ENCODE measurements at places on chromosomes 2 and 18. TPM values are rescaled to one million over a fixed set of nuclear protein-coding genes. Genes with fewer than 3 reads are reported as not detected.

GRCh38 chr2:241967467-241968144 is 98.1 kb downstream of the RTP5 start:
- no peak for ATAC-seq

GRCh38 chr18:23141104-23141999 is 6.1 kb downstream of the CABLES1 start:
- ATAC-seq = no peak

DNA sequence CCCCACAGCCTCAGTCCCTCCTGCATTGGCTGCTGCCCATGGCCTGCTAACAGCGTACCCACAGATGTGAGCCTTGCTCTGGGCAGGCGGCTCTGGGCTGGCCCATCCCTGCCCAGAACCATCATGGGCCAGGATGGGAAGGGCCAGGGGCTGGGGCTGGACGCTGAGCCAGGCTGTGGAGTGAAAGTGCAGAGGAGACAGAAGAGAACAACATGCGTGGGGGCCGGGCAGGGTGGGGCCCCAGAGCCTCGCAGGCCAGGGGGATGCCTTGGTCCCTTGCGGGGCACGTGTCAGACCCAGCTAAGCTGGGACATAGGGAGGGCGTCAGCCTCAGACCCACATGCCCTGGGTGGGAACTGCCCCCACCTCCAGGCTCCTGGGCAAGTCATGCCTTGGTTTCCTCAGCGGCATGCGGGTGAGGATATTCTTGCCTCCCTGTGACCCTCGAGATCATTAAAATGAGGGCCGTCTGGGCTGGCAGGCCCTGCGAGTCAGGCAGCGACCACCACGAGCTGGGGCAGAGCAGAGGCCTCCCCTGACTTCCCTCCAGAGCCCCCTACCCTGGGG is 27.3 kb downstream of the GPC1 start:
- no peak for ATAC-seq

- no peak for ATAC-seq
These were observed 237.0 kb upstream of the FOSL2 start for GRCh38 chr2:28155627-28156026.

DNA sequence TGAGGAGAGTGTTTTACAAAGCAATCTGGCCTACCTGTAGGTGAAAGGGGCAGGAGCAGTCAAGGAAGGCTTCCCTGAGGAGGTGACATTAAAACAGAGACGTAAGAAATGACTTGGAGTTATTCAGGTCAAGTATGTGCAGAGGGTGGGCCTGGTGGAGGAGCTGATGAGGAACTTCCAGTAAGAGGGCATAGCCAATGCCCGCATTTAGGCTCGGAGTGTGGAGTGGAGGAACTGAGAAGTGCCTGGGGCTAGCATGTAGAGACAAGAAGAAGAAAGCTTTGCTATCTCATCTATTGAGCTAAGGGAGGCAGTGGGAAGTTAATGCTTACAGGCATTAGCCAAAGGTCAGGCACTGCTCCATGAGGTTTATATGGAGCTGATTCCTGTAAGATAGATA is 312.2 kb downstream of the ZNF521 start:
- ATAC-seq = no peak

DNA sequence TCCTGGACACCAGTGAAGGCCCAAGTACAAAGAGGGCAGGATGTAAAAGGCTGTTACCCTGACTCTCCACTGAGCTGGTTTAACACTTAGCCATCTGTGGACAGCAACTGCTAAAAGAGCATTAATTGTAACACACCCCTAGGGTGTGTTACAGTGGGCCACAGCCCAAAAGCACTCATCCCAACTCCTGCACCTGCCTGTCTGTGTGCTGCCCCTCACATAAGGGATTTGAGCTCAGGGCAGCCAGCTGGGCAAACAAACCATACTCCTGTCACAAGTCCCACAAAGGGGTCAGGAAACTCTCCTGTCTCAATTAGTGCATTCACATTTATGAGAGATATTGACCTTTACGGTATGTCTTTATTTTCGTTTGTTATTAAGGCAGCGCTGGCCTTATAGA is 833.1 kb upstream of the NXPH2 start:
- no peak for ATAC-seq

DNA sequence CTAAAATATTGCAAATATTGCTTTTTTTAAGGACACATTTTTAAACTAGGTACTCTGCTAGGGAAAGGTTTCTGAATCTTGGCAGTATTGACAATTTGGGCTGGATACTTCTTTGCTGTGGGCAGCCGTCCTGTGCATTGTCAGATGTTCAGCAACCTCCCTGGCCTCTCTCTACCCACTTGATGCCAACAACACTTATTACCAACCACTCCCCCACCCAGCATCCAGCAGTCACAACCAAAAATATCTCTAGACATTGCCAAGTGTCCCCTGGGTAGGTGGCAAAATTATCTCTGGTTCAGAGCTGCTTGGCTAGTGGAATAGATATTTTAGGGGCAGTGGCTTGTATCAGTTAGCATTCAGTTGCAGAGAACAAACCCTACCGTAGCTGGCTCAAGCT is 114.3 kb upstream of the PNPT1 start:
- no peak for ATAC-seq

- ATAC-seq = no peak
These were observed 94.6 kb downstream of the NYAP2 start for GRCh38 chr2:225494100-225494459.

GRCh38 chr18:49846361-49846662 is 33.0 kb upstream of the ACAA2 start:
- ATAC-seq = no peak

GRCh38 chr2:42127425-42128424 is 41.4 kb upstream of the EML4 start:
- no peak for ATAC-seq

DNA sequence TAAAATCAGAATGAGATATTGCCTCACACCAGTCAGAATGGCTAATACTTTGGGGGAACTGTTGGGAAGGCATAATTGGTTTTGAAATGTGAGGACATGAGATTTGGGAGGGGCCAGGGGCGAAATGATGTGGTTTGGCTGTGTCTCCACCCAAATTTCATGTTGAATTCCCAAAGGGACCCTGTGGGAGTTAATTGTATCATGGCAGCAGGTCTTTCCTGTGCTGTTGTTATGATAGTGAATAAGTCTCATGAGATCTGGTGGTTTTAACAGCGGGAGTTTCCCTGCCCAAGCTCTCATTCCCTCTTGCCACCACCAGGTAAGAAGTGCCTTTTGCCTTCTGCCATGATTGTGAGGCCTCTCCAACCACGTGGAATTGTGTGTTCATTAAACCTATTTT is 59.6 kb downstream of the CSRNP3 start:
- no peak for ATAC-seq

- no peak for ATAC-seq
These were observed 2.5 kb downstream of the ANXA4 start for GRCh38 chr2:69744456-69744855.

GRCh38 chr2:212359425-212360067 is 179.1 kb downstream of the ERBB4 start:
- ATAC-seq = no peak

DNA sequence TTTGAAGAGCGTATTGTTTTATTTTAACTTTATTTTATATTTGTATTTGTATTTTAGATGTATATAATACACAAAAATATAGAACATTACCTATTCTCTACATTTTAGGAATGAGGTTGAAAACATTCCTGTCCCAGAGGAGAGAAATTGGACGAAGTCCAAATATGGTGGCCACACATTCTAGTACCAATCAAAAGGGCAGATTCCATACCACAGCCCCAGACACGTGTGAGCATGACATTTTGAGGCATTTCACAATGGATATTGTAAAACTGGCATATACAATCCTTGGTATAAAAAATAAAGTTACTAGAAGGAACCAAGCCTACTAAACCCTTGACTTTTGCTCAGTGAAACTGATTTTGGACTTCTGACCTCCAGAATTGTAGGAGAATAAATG is 50.6 kb downstream of the C2orf76 start:
- no peak for ATAC-seq

DNA sequence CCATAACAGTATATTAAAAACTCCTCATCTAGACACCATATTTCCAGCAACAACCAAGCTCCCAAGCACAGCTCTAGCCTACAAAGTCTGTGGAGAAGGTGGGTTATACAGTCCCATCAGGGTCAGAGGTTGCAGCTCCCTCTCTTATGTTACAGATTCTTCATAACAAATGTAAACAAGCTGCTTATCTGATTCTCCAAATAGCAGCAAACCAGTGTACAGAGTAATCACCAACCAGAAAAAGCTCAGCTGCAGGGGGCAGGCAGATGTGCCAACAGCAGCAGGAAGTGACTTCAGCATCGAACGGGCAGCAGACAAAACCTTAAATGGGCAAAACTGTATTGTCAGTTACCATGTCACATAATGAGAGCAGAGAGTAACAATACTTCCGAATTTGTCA is 52.9 kb upstream of the NABP1 start:
- no peak for ATAC-seq

- no peak for ATAC-seq
These were observed 273.1 kb upstream of the SLC8A1 start for GRCh38 chr2:40725040-40725439.

- ATAC-seq = peak; percentile 27
These were observed 1.1 kb upstream of the CXCR4 start for GRCh38 chr2:136118819-136119716.

DNA sequence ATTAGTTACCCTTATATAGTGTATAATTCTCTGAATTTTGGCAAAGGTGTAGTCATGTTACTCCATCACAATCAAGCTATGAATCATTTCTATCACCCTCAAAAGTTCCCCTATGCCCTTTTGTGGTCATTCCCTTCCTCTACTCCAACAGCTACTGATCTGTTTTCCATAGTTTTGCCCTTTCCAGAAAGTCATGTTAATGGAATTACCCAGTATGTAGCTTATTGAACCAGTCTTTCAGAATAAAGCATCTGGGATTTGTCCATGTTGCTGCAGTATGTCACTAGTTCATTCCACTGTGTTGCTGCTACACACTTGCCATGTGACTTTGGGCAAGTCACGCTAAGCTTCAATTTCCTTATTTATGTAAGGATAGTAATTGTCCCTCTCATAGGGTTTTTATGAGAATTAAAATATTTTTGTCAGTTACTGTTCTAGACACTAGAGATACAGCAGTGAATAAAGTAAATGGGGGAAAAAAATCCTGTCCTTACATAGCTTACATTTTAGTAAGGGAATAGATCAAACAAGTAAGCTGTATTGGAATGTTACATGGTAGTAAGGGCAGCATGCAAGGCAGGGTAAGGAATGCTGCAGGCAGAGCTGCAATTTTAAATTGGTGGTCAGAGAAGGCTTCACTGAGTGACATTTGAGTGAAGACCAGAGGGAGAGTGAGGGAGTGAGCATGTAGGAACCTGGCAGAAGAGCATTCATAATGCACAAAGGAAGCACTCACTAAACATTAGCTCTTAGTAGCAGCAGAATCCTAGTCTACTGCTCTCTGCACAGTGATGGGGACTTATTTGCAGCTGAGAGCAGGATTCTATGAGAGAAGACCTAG is 80.3 kb upstream of the TSPYL6 start:
- ATAC-seq = peak; percentile 51

GRCh38 chr18:36249392-36249791 is 48.1 kb upstream of the FHOD3 start:
- no peak for ATAC-seq

- ATAC-seq = peak; percentile 46
These were observed 180.4 kb downstream of the MBD5 start for GRCh38 chr2:148201075-148202004.

DNA sequence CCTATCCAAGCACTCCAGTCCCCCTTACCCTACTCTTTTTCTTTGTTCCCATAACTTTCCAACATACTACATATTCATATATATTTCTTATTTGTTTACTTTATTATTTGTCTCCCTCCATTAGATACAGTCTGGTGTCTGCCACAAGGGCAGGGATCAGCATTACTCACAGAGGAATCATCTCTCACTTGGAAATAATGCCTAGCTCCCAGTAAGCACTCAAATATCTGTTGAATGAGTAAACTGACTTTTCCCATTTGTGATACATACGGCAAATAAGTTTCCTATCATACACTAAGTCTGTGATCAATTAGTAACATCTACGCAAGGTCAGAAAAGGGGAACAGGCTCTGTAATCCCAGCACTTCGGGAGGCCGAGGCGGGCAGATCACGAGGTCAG is 18.7 kb downstream of the C1D start:
- ATAC-seq = no peak

DNA sequence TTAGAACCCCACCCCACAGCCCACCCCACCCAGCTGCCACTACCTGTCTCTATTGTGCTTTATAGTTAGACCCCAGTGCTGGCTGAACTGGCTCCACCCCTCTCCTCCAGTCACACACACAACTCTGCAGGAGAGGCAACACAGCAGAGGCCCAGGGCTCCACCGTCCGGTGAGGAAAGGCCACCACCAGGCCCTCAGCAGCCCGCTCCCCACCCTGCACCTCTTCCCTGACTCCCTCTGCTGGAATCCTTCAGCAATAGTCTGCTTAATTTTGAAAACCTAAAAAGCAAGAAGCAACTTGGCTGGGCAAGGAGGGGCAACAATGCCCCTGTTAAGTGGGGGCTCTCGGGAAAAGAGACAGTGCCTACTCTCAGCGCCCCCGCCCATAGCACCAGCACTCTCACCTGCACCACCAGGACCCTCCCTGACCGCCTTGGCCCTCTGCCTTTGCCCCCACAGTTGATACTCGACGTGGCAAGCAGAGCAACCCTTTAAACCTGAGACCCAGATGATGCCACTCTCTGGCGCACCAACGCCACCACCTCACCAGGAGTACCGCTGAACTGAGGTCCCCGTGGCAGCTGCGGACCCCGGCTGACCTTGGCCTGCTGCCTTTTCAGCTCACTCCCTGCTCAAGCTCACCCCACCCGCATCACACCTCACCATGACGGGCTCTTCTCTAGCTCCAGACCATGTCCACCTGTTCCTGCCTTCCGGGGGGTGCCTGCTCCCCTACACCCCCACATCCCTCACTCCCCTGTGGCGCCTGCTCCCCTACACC is 45.7 kb downstream of the NDUFA10 start:
- ATAC-seq = no peak

GRCh38 chr2:118059919-118060478 is 28.3 kb upstream of the INSIG2 start:
- ATAC-seq = no peak

GRCh38 chr2:170680172-170680941 is 34.8 kb upstream of the SP5 start:
- ATAC-seq = no peak

- ATAC-seq = no peak
These were observed 64.0 kb downstream of the TFCP2L1 start for GRCh38 chr2:121220995-121221394.

IL36RN gene
- total RNA-seq = not detected

PROKR1 gene
- total RNA-seq = 0.27 TPM

MRPS9 gene
- total RNA-seq = 26.8 TPM

CYP27A1 gene
- 26.0 TPM for total RNA-seq

C18orf54 gene
- 1.5 TPM for total RNA-seq

DNAJC27 gene
- total RNA-seq = 7.5 TPM

ASB18 gene
- not detected for total RNA-seq

CCL20 gene
- total RNA-seq = not detected

EML4 gene
- 19.8 TPM for total RNA-seq

DLGAP1 gene
- 0.62 TPM for total RNA-seq

CCDC85A gene
- 3.2 TPM for total RNA-seq

POMC gene
- total RNA-seq = 24.4 TPM

GPR39 gene
- total RNA-seq = 2.6 TPM

All from gastroesophageal sphincter (tissue), 4 donors.